Neural progenitor cell (in vitro differentiated cells): ENCODE measurements at places on chromosomes 11 and 22. TPM values are rescaled to one million over a fixed set of nuclear protein-coding genes. Genes with fewer than 3 reads are reported as not detected.
A peak's percentile ranks its signal among the peaks of the same experiment; 100 is the strongest.

DNA sequence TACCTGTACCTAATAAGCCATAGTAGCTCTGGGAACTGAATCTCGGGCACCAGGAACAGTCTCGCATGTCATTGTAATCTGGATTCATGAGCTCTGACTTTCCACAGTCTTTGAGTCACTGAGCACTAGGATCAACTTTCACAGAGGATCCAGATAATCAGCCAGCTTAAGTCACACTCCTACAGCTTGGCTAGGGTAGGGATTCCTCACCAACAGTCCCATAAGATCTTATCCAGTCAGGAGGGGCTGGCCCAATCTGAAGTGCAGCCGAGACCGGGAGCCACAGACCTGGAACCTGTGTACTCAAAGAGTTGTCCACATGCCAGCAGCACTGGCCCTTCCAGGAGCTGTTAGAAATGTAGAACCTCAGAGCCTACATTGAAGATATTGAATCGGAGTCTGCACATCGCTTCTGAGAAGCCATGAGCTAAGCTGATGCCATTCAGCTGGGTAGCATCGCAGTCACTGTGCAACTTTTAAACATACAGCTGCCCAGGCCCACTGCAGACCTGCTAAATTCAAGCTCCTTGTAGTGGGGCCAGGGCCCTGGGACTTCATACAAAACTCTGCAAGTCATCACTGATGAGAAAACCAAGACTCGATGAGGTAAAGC lies 538.8 kb upstream of the B3GAT1 start:
- peak; percentile 26 for DNase-seq

DNA sequence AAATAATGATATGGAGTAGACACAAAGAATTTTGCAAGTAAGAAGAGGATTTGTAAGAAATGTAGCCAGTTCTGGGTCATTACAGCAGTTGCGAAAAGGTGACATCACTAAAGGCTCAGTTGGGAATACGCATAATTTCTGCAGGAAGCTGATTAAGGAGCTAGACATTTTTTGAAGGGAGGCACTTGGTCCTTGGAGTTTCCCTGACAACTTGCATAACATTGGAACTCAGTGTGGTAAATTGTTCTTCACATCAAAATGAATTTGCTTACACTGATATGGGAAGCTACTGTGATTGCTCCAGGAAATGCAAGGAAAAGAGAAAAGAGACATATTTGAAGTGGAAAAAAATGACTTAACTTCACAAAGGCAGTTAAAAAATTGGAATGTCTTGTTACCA lies 626.1 kb downstream of the NELL1 start:
- no peak for DNase-seq

- no peak for DNase-seq
Observed at GRCh38 chr11:43575913-43576310, 104.6 kb upstream of the HSD17B12 start.

DNA sequence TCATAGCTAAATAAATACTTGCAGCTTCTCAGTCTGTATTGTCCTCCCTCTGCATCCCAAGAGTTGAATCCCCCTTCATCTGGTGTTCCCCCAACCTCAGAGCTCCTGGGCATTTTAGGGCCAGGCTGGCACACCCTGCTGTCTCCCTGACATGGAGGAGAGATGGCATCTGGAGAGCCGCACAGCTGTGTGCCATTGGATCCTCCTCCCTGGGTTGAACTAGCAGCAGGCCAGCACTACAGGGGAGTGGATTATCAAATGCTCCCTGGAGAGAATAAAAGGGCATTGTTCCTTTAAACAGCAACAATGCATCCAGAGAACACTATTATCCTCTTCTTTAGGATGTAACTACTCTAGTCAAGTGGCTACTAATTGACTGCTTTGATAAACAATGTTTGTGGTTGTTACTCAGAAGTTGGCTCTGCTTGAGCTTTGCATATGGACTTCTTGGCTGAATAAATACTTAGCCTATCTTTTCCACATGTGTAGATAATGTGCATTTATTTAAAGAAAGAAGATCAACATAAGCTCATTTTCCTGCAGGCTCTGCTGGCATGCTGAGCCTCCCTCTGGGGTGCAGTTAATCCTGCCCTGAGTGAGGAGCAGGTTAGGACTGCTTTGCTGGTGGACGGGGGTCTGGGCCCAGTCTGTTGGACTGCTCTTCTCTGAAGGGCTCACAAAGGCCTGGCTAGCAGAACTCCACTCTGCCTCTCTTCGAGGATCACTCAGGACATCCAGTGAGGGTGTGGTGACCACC lies 897.2 kb downstream of the TBC1D22A start:
- peak; percentile 44 for DNase-seq

GRCh38 chr11:15903246-15903645 lies 453.1 kb downstream of the SOX6 start:
- DNase-seq = no peak

DNA sequence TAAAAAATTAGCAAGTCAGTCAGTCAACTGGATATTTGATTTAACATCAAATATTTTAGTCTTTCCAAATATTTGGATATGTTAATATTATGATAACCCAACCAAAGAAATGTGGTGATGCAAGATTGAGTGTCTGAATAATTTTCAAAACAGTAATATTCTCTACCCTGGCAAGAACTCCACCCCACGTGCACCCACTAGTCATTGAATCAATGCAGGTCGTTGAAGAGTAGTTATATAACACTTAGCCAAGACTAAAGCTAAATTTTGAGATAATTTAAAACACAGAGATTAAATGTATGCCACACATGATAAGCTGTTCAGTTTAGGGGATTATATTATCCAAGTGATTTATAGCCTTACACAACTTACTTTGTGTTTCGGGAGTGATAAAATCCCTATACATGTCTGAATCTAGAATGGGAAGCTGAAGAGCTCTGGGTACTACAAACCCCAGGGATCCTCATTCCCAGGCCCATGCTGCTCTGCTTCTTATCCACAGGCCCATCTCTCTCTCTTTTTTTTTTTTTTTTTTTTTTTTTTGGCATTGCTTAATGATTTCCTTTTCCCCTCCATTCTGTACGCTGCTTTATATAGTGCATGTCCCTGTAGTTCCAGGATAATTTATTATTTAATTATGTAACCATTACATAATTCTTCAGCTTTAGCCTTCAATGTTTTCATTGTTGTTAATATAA lies 392.9 kb downstream of the NTM start:
- no peak for DNase-seq

The NCR3LG1 gene
- total RNA-seq = 0.39 and 0.74 TPM in 2 replicates

- DNase-seq = no peak
Observed at GRCh38 chr22:29442976-29443375, 4.6 kb downstream of the RFPL1 start.

- no peak for DNase-seq
Observed at GRCh38 chr22:49204599-49205482, 622.8 kb downstream of the BRD1 start.

- DNase-seq = no peak
Observed at GRCh38 chr22:44825310-44826150, 73.2 kb downstream of the ARHGAP8 start.

DNA sequence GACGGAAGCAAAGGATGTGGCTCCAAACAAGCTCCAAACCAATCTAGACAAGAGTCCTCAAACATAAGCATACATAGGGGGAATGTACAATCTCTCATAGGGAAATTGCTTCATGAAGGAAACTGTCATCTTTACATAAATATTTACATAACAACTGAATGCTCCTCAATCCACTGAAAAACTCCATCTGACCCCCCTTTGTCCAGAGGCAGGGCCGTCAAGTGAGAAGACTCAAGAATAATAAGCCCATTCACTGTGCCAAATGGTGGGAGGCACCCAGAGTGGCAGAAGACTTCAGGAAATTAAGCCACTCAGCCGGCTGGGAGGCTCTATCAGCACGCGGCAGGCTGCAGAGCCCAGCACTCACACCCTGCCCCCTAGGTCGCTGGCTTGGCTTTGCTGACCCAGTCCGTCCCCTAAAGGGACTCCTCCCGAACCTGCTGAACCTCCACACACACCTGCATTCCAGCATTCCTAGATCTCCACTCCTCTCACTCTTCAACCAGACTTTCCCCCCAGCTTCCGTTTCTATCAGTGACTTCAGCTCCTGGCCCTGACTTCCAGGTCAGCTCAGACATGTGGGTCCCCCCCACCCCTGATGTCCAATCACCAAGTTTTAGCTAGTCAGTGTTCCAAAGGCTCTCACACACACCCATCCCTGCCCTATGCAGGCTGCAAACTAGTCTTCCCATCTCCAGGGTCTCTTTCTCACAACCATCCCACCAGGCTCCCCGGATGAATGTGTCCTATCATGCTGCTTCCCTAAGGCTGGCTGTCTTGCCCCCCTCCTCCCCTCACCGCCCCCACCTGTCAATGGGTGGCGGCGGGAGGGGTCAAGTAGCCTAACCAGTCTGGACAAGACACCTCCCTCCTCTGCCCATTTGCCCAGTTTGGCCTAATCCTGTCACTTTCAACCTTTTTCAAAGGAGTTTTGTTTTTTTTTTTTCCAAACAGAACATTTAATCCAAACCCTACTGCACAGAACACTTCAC lies 11.3 kb downstream of the VPS37C start:
- peak; percentile 40 for DNase-seq

The RTN4RL2 gene
- 0.13 and 1.9 TPM in 2 replicates for total RNA-seq

- no peak for DNase-seq
Observed at GRCh38 chr22:45094825-45095224, 68.9 kb upstream of the NUP50 start.

The RFPL1 gene
- total RNA-seq = not detected in 2 replicates
